ENCODE measurements at places on chromosomes 3 and 15.

DNA sequence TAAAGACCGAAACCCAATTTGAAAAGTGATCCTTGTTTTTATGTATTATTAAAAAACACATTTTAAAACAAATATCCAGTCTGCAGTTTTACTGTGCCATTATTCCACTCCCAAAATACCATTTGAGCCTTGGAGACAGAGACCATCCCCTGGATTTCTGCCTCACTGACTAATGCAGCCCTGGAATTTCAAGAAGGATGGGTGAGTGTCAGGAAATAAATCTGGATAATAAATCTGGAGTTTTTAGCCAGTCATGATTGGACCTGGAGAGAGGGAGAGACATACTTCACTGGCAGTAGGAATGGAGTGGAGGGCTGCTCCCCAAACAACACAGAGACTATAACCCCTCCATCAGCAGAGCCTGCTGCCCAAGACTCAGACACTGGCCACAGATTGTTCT lies 123.3 kb downstream of the MYLK start:
- no peak for DNase-seq

GRCh38 chr3:22045882-22046281 lies 294.9 kb upstream of the ZNF385D start:
- DNase-seq, result no peak

GRCh38 chr15:74315626-74316025 lies 51.8 kb downstream of the CYP11A1 start:
- no peak for DNase-seq

GRCh38 chr3:66418475-66418931 lies 82.3 kb downstream of the LRIG1 start:
- no peak for DNase-seq

DNA sequence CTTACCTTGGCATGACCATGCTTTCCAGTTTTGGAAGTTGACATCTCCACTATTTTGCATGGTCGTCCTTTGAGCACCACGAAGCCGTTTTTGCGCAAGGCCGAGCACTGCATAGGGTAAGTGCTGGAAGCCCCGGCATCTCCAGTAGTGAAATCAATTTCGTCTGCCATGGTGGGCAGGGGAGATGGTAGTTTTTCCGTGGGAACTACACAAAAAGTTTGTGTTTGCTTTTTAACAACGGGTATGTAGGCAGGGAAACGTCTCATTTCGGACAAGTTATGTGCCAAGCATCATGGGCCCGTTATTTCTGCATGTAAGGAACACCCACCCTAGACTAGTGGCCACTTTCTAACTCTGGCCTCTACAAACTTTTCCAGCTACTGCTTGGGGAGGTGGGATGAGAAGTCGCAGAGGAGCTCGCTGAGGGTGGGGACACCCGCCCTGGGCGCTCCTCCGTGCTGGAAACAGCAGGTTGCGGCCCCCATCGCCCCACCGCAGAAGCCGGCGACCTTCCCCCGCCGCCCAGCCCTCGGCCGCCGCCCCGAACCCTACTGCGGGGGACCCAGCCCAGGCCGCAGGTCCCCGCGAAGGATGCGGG lies 701 bp downstream of the EIF5A2 start:
- DNase-seq, result no peak

GRCh38 chr15:93983526-93983925 lies 247.8 kb upstream of the MCTP2 start:
- no peak for DNase-seq

- DNase-seq, result no peak
Measured at GRCh38 chr3:132242790-132243189, 74.4 kb upstream of the ACP3 start.

DNA sequence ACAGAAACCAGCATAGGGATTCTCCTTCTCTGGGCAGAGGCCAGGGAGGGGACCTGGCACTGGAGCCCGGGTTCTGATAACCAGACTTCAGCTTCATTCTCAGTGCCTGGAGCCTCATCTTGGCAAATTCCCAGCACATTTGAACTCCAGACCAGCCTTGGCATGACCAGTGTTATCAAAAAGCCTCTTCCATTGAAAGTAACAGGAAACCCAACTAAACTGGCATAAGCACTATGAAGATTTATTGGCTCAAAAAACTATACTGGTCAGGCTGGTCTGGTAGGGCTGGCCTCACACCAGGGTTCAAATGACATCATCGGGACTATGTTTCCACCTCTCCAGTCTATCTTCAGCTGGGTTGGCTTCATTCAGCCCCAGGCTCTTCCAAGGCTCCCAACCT lies 48.1 kb upstream of the THUMPD3 start:
- DNase-seq, result no peak

DNA sequence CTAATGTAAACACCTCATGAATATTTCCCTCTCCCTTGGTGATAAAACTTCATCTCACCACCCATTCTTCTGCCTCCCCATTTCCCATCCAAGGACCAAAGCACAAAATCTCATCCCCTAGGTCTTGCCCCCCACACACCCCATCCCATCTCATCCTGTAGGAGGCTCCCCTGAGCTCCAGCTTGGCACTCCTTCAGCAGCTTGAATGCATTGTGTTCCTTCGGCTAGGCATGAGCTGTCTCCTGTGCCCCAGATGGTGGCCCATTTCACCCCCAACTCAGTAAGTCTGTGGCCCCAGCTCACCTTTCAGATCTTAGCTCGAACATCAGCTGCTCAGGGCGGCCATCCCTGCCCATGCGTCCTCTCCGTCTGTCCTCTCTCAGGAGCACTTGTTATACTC lies 203.6 kb upstream of the NR2F2 start:
- no peak for DNase-seq

- no peak for DNase-seq
Measured at GRCh38 chr3:14467814-14468620, 65.6 kb downstream of the SLC6A6 start.

DNA sequence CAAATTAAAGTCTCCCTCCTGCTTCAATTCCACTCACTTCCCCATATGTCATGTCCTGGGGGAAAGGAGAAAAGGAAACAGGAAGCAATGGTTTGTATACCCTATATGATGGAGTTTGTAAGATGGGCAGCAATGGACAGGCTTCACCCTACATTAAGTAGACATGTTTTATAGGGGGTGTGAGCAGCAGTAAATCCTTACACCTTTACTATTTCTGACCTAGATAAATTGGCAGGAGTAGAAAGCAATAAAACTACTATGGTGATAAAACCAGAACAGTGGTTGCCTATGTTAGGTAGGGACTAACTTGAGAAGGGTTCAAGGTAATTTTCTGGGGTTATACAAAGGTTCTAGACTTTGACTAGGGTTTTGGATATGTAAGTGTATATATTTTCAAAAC lies 301.7 kb downstream of the GBE1 start:
- DNase-seq, result no peak

- DNase-seq, result no peak
Measured at GRCh38 chr3:111592936-111593335, 2.2 kb downstream of the ZBED2 start.

DNA sequence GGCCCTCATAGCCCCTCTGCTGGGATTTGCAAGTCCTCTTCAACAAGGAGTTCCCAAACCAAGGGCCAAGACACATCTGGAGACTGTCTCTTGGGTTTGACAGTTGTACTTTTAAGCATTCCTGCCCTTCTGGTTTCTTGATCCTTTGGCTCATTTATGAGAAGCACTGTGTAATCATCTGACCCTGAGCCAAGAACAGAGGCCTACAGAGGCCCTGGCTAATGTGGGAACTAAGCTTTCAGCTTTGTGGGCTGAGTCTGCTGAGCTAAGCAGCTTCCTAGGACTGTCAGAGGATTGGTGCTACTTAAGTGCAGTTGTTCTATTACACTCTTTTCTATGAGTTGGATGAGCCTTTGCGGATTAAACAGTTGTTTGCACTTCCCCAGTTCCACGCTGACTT lies 178.3 kb downstream of the KBTBD8 start:
- no peak for DNase-seq

DNA sequence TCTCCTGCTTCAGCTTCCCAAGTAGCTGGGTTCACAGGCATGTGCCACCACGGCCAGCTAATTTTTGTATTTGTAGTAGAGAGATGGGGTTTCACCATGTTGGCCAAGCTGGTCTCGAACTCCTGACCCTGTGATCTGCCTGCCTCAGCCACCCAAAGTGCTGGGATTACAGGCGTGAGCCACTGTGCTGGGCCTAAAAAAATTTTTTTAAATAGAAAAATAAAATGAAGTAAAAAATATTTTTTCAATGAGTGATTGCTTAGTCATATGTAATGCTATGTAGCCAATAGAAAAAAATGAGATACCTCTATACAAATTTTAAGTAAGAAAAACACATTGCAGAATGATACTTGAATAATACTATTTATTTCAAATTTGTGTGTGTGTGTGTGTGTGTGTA lies 27.9 kb upstream of the SLC30A4 start:
- DNase-seq, result no peak

DNA sequence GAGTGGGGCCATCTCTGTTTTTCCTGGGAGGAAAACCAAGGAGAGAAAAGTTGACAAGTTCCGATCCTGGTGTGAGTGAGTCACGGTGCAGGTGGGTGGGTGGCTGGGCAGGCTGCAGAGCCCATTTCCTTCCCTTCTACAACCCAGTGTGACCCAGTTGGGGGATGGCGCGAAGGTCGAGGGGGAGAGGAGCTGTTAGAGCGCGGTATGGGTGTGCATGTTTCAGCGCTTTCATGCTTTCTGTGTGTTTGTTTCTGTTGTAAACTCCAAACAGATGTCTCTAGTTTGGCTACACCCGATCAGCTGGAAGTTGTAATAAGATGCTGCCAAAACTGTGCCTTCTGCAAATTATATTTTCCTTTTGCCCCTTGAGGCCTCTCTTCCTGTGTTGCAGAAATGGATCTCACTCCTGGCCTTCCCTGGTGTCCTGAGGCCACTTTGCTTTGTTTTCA lies 3.8 kb downstream of the FAM43A start:
- DNase-seq, result no peak

GRCh38 chr15:36347272-36347858 lies 232.1 kb upstream of the CDIN1 start:
- DNase-seq, result no peak

- no peak for DNase-seq
Measured at GRCh38 chr3:117322866-117323265, 613.3 kb downstream of the TUSC7 start.

- DNase-seq, result no peak
Measured at GRCh38 chr15:31367021-31367729, 40.5 kb downstream of the KLF13 start.

DNA sequence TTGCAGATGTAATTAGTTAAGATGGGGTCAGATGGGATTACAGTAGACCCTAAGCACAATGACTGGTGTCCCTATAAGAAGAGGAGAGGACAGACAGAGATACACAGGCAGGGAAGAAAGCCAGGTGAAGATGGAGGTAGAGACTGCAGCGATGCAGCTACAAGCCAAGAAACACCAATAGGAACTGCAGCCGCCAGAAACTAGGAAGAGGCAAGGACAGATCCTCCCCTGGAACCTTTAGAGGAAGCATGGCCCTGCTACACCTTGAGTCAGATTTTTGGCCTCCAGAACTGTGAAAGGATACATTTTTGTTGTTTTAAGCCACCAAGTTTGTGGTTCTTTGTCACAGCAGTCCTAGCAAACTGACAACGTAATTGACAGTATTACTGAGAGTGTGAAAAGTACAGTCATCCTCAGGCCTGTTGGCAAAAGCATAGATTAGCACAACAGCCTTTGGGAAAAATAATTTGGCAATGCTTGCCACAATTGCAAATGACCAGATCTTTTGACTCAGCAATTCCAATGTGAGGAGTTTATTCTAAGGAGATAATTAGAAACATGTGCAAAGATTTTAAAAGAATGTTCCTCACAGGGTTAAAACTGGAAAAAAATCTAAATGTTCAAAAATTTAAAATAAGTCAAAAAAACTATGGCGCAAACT lies 82.6 kb upstream of the TJP1 start:
- no peak for DNase-seq

GRCh38 chr3:197505796-197506548 lies 49.8 kb downstream of the BDH1 start:
- no peak for DNase-seq

DNA sequence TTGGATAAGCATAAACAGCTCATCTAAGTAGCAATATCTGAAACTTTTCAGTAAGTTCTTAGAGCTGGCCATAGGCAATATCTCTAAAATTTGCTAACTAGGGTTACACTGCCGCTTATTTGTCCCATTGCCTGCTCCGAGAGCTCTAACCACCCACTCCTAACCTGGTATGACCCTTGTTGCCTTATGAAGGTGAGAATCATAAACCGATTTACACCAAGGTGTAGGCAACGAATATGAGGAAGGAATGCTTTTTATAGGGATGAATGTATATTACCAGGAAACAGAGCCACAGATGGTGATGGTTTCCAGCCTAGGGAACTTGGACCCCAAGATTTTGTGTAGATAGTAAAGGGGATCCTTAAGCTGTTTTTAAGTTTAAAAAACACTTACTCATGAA lies 440.9 kb downstream of the PDCD6IP start:
- no peak for DNase-seq

- no peak for DNase-seq
Measured at GRCh38 chr3:76912841-76913383, 127.0 kb upstream of the ROBO2 start.

DNA sequence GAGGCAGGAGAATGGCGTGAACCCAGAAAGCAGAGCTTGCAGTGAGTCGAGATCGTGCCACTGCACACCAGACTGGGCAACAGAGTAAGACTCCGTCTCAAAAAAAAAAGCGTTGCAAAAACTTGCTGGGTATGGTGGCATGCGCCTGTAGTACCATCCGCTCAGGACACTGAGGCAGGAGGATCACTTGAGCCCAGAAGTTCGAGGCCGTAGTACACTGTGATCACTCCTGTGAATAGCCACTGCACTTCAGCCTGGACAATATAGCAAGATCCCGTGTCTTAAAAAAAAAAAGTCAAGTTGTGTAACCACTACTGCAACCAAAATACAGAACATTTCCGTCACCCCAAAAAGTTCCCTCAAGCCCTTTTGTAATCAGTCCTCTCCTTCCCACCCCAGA lies 1.5 kb downstream of the ARPC4 start:
- DNase-seq, result no peak

- DNase-seq, result no peak
Measured at GRCh38 chr3:154214306-154214705, 93.1 kb downstream of the ARHGEF26 start.

- DNase-seq, result no peak
Measured at GRCh38 chr15:29693225-29693624, 129.0 kb downstream of the TJP1 start.
